ENCODE measurements at places on chromosomes 7 and 10. TPM values are rescaled to one million over a fixed set of nuclear protein-coding genes. Genes with fewer than 3 reads are reported as not detected.

- H3K36me3 ChIP-seq: no peaks in the 10 kb centered on the region
- no peaks in the 10 kb centered on the region for H3K27me3 ChIP-seq
- no peak overlapping the region for H3K27ac ChIP-seq
- no peak overlapping the region for H3K4me3 ChIP-seq
- no peak for DNase-seq
Measured at GRCh38 chr10:68132391-68132790, 23.1 kb downstream of the MYPN start.

GRCh38 chr7:121341933-121342332 is 13.1 kb downstream of the WNT16 start:
- peaks cover 2% of the 10 kb centered on the region for H3K27me3 ChIP-seq
- H3K4me3 ChIP-seq: no peak overlapping the region
- H3K36me3 ChIP-seq: no peaks in the 10 kb centered on the region
- no peak overlapping the region for H3K27ac ChIP-seq
- DNase-seq: no peak

DNA sequence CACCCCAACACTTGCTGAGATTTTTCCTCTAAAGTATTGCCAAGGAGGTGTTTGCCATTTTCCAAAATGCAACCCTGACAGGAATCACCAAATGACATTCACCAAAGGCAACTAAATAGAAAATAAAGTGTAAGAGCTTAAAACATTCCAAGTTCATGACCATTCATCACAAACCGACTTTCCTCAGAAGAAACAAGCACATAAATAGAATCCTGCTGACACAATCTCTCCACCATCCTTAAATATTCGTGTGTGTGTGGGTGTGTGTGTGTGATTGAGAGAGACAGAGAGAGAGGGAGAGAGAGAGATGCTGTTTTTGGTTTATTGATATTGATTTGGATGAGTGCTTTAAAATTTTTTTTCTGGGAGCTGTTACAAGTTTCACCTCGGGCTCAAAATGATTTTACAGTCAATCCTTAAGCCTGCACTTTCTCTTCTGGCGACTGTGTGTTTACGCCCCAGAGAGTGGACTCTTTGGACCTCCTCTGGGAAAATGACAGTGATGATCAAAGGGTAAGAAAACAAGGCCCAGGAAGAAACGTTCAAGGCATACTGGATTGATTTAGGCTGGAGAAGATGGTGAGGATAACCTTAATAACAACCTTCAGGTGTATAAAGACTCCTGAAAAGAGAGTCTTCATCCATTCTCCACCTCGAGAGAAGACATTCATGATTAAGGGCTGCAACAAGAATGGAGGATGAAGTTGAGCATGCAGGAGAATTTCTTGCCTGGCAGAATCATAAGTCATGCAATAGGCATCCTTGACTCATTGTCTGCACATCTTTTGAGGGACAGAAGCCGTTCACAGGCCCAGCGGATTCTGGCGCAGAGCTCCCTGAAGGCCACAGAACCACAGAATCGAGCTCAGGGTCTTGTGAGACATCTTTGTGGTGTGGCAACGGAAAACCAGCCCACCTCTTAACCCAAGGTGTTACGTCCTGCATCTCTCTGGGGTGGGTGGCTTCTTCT is 104.4 kb upstream of the FGFR2 start:
- no peaks in the 10 kb centered on the region for H3K36me3 ChIP-seq
- DNase-seq: no peak
- no peak overlapping the region for H3K4me3 ChIP-seq
- H3K4me1 ChIP-seq: no peaks in the 10 kb centered on the region
- no peaks in the 10 kb centered on the region for H3K27me3 ChIP-seq

DNA sequence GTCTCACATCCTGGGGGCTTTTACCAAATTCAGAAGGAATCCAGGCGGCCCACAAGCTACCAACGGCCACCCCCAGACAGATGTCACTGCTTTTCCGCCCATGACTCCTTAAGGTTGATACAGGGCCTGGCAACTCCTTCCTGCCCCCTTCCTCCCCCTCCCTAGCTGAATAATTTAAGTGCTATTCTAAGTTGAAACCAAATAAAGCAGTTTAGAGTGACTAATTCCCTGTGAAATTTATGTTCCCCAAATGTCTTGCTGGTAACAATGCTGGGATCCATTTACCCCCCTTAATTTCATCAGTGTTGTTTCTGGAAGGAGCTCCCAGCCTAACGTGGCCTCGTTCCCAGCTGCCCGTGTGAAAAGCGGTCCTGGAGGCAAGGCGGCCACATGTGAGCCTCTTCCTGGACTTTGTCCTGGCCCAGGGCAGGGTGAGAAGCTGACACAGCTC is 109.6 kb downstream of the TMEM130 start:
- H3K27me3 ChIP-seq: no peaks in the 10 kb centered on the region
- DNase-seq: no peak
- no peaks in the 10 kb centered on the region for H3K36me3 ChIP-seq
- H3K4me1 ChIP-seq: no peaks in the 10 kb centered on the region
- H3K27ac ChIP-seq: no peak overlapping the region
- no peak overlapping the region for H3K4me3 ChIP-seq

- peak; percentile 84 for DNase-seq
- H3K36me3 ChIP-seq: no peaks in the 10 kb centered on the region
- peak overlapping the region; percentile 91 for H3K27ac ChIP-seq
- no peaks in the 10 kb centered on the region for H3K27me3 ChIP-seq
- peak overlapping the region; percentile 44 for H3K4me3 ChIP-seq
Measured at GRCh38 chr7:27168265-27168947, 3.1 kb upstream of the HOXA9 start.

GRCh38 chr7:92075455-92076158 is 58.7 kb downstream of the CYP51A1 start:
- H3K27me3 ChIP-seq: no peaks in the 10 kb centered on the region
- H3K27ac ChIP-seq: no peak overlapping the region
- no peak for DNase-seq
- peaks cover 7% of the 10 kb centered on the region for H3K4me1 ChIP-seq

GRCh38 chr7:29139796-29140195 is 6.5 kb downstream of the CPVL start:
- no peak overlapping the region for H3K4me3 ChIP-seq
- no peaks in the 10 kb centered on the region for H3K36me3 ChIP-seq
- no peaks in the 10 kb centered on the region for H3K4me1 ChIP-seq
- DNase-seq: no peak
- H3K27me3 ChIP-seq: peaks cover 10% of the 10 kb centered on the region

GRCh38 chr7:45183711-45184210 is 26.2 kb downstream of the RAMP3 start:
- no peak for DNase-seq
- no peak overlapping the region for H3K4me3 ChIP-seq
- H3K27me3 ChIP-seq: no peaks in the 10 kb centered on the region
- H3K4me1 ChIP-seq: no peaks in the 10 kb centered on the region

DNA sequence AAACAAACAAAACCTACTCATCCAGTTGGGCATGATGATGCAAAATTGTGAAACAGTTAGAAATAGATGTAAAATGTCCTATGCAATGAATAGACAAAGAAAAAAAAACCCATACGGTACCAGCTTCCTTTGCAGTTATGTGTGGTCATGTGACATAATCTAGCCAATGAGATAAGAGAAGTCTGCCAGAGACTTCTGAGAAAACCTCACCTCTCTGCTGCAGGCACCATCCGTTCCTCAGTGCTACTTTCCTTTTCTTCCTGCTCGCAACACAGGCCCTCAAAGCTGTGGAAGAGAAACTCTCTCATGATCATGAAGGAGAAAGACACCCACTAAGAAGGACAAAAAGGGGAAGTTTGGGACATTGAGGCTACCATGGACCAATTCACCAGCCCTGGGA is 76.8 kb upstream of the CARD11 start:
- no peak overlapping the region for H3K4me3 ChIP-seq
- DNase-seq: no peak
- H3K36me3 ChIP-seq: no peaks in the 10 kb centered on the region
- H3K4me1 ChIP-seq: no peaks in the 10 kb centered on the region

DNA sequence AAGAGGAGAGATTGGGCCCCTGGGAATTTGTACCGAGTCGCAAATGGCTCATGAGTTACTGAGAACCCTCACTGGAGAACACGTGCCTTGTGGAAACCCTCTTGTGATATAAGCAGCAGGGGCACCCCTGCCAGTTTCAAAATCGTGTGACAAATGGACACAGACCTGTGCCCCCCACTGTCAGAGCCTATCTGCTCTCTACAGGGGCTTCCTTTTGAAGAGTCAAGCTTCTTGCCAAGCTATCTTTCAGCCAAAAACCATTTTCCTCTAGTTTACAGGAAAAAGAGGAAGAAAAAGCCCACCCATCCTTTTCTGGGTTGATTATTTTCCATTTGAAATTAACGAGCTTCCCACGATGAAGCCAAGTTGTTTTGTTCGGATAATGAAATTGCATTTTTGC is 64.1 kb upstream of the MPP7 start:
- H3K36me3 ChIP-seq: no peaks in the 10 kb centered on the region
- no peak overlapping the region for H3K4me3 ChIP-seq
- H3K27ac ChIP-seq: no peak overlapping the region
- H3K4me1 ChIP-seq: no peaks in the 10 kb centered on the region
- H3K27me3 ChIP-seq: peaks cover 2% of the 10 kb centered on the region

DNA sequence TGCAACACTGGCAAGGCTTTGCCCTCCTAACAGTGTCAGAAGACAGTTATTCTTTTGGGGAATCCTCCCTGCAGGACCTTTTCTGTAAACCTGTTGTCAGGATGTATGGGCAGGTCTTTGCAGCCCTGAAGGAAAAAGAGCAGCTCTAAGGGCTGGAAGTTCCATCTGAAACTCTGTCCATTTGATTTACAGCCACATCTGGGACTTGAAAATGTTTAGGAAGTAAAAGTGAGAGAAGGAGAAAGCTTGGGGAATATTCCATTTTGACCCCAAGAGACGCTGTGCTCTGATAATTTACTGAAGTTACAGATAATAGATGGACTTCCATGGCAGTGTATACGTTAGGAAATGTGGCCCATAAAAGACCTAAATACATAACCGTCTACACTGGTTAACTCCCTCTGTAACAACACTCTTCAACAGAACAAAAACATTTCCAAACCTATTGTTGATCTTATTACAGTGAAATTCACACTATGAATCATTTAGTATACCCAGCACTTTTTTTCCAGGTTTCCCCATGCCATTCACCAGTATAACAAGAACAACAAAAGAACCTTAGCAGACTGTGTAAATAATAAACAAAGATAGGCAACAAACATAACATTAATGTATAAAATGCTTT is 89.1 kb downstream of the KIAA1549 start:
- no peaks in the 10 kb centered on the region for H3K4me1 ChIP-seq
- H3K4me3 ChIP-seq: no peak overlapping the region
- no peak overlapping the region for H3K27ac ChIP-seq
- no peaks in the 10 kb centered on the region for H3K27me3 ChIP-seq
- H3K36me3 ChIP-seq: no peaks in the 10 kb centered on the region

GRCh38 chr7:116354546-116355423 is 144.4 kb downstream of the TES start:
- peaks cover 63% of the 10 kb centered on the region for H3K4me1 ChIP-seq
- H3K36me3 ChIP-seq: no peaks in the 10 kb centered on the region
- peak overlapping the region; percentile 99 for H3K27ac ChIP-seq
- no peak overlapping the region for H3K4me3 ChIP-seq

DNA sequence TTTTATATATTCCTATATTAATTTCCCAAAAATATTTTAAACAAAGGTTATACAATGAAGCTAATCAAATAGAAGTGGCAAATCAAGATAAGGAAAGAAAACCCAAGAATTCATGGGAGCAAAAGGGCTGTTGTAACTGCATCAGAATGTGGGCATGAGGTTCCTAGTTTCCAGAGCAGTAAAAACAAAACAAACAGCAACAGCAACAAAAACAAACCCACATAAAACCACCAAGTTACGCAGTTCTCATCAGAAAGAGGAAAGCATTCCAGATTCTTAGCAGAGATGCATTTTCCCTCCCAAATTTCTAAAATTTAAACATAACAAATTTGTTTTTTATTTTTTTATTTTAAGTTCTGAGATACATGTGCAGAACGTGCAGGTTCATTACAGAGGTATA is 34.8 kb upstream of the MSMB start:
- H3K27me3 ChIP-seq: no peaks in the 10 kb centered on the region
- no peak overlapping the region for H3K4me3 ChIP-seq
- no peak overlapping the region for H3K27ac ChIP-seq
- no peaks in the 10 kb centered on the region for H3K4me1 ChIP-seq
- no peaks in the 10 kb centered on the region for H3K36me3 ChIP-seq

GRCh38 chr10:132548106-132548823 is 10.7 kb downstream of the INPP5A start:
- H3K27me3 ChIP-seq: no peaks in the 10 kb centered on the region
- H3K27ac ChIP-seq: no peak overlapping the region
- no peak overlapping the region for H3K4me3 ChIP-seq

GRCh38 chr10:29784175-29784773 is 149.5 kb upstream of the SVIL start:
- peak; percentile 99 for DNase-seq
- H3K36me3 ChIP-seq: no peaks in the 10 kb centered on the region
- peaks cover 27% of the 10 kb centered on the region for H3K4me1 ChIP-seq
- peak overlapping the region; percentile 82 for H3K27ac ChIP-seq

GRCh38 chr10:71581376-71581775 is 138.2 kb downstream of the C10orf105 start:
- no peaks in the 10 kb centered on the region for H3K27me3 ChIP-seq
- H3K27ac ChIP-seq: no peak overlapping the region
- no peaks in the 10 kb centered on the region for H3K36me3 ChIP-seq
- no peak for DNase-seq
- H3K4me1 ChIP-seq: no peaks in the 10 kb centered on the region

DNA sequence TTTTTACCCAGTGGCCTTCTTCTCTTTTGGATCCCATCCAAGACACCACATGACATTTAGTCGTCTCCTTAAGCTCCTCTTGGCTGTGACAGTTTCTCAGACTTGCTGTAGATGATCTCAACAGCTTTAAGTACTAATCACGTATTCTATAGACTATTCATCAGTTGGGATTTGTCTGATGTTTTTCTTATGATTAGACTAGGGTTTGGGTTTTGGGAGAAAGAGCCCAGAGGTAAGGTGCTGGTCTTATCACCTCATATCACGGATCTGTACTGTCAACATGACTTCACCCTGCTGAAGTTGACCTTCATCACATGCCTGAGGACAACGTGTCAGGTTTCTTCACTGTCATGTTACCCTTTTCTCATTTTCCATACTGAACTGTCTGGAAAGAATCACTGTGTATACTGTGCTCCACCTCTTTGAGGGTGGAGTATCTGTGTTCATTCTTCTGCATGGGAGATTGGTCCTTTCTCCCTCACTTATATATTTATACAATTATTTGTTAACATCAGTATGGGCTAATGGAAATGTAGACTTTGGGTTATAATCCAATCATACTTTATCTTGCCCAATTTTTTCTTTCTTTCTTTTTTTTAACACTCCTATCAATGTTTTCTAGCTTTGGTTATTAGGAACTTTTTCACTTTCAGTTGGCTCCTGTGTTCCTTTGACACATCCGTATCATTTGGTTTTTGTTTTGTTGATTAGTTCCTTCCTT is 6.4 kb upstream of the HKDC1 start:
- H3K4me1 ChIP-seq: peaks cover 20% of the 10 kb centered on the region
- H3K36me3 ChIP-seq: no peaks in the 10 kb centered on the region
- H3K27ac ChIP-seq: no peak overlapping the region
- no peak overlapping the region for H3K4me3 ChIP-seq
- H3K27me3 ChIP-seq: peaks cover 2% of the 10 kb centered on the region

Gene SLC29A3
- total RNA-seq: 5.0 TPM

Gene FAM237B
- not detected for total RNA-seq

Gene C1QL3
- not detected for total RNA-seq

Gene SORCS1
- total RNA-seq: not detected

Gene ZPBP
- not detected for total RNA-seq

Gene ANKRD61
- 0.35 TPM for total RNA-seq

Gene LIPF
- total RNA-seq: not detected
